ENCODE measurements at places on chromosomes 5 and 9.

- no peak for DNase-seq
Observed at GRCh38 chr5:131148835-131149234, 16.2 kb downstream of the HINT1 start.

DNA sequence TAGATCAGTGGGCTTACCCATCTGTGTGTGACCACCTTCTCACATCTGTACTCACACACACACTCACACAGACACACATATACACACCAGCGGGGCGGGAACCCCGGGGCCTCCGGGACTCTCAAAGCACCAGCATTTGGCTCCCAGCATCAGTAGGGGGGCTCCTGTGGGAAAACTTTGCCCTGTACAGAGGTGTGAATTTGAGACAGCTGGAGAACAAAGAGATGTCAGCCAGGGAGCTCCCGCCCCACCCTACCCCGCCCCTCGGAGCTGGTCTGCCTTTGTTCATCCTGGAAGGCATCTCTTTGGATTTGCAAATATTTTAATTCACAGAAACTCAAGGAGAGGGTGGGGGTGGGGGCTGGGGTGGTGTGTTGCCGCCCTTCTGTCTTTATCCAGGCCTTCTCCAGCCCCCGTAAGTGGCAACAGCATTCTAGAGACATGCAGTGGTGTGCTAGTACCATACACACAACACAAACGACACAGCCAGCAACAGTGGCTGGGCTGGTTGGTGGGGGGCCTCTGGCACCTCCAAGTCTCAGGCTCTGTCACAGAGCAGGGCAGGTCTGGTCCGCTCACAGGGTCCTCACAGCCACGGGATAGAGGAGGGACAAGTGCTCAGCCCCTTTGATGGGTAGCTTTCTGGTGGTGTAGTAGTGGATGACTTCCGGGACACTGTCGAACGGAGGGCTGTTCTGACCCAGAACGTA lies 15.5 kb upstream of the SLC25A51 start:
- no peak for DNase-seq

- DNase-seq = no peak
Observed at GRCh38 chr9:128243215-128244018, 32.4 kb downstream of the GOLGA2 start.

GRCh38 chr5:174556756-174557155 lies 167.6 kb upstream of the MSX2 start:
- no peak for DNase-seq

GRCh38 chr5:92553326-92553725 lies 1027.7 kb downstream of the NR2F1-AS1 start:
- no peak for DNase-seq

GRCh38 chr9:5841771-5842573 lies 9.1 kb upstream of the ERMP1 start:
- DNase-seq = peak; percentile 17

DNA sequence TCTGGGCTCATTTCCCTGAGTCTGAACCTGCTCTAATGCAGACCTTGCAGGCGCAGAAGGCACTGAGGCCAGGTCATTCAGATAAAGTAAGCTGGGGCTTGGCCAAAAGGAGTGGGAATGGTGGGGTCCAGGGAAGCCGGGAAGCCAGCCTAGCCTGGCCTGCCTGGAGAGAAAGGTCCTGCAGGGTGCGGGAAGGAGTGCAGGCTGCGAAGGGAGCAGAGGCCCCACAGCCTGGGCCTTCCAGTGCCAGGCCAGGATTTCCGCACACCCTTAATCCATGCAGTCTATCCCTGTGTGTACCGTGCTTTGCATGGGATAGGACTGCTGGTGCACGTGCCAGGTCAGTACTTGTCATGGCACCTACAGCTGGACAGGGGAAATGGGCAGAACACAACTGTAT lies 3.6 kb upstream of the STING1 start:
- DNase-seq = no peak

DNA sequence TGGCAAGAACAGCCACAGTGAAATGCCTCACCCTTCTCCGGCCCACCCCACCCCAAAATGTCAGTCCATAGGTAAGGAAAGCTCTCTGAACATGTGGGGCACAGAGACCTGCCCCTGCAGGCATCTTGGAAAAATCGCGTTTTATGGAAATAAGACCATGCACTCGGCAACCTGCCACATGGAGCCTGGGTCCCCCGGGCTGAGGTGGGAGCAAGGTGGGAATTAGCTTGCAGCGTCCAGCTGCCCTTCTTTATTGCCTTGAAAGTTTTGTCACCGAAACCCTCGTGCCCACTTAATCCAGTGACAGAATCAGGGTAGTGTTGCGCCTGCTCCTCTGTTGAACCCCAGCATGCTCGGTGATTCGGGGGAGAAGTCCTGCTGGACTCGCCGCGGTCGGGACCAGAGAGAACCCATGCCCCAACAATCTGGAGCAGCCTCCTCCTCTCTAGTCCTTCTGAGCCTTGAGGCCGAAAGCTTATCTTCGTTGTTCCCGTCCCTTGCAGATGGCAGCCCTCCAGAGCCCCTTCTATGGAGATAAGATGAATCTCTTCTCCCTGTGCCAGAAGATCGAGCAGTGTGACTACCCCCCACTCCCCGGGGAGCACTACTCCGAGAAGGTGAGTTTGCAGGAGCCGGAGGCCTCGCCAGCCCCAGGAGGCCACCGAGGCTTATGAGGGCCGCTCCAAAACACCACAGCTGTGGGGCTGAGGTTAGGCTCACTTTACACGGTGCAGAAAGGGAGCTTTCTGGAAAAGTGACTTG lies 67.9 kb downstream of the PSMB7 start:
- DNase-seq = no peak

- DNase-seq = no peak
Observed at GRCh38 chr9:1913631-1914330, 101.4 kb upstream of the SMARCA2 start.

- DNase-seq = no peak
Observed at GRCh38 chr9:16591092-16591491, 279.4 kb downstream of the BNC2 start.

All from stimulated activated CD4-positive, alpha-beta T cell treated with anti-CD3 and anti-CD28 coated beads, Interleukin-1b, Interleukin-23, amount 100 ng/mL, for 1 hour (primary cell).